ENCODE measurements at places on chromosomes 11 and 22.

DNA sequence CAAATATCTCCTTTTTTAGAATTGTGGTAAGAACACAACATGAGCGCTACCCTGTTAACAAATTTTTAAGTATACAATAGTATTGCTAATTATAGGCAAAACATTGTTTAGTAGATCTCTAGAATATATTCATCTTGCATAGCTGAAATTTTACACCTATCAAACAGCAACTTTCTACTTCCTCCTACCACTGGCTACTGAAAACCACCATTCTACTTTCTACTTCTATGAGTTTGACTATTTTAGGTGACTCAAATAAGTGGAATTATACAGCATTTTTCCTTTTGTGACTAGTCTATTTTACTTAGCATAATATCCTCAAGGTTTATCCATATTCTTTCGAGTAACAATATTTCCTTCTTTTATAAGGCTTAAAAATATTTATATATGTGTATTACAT lies 128.4 kb downstream of the FAM76B start:
- H3K4me1 ChIP-seq, result peaks cover 6% of the 10 kb centered on the region
- no peak overlapping the region for H3K4me3 ChIP-seq
- no peak for ATAC-seq
- peaks cover 5% of the 10 kb centered on the region for H3K36me3 ChIP-seq
- H3K27ac ChIP-seq, result no peak overlapping the region
- no peaks in the 10 kb centered on the region for H3K27me3 ChIP-seq

DNA sequence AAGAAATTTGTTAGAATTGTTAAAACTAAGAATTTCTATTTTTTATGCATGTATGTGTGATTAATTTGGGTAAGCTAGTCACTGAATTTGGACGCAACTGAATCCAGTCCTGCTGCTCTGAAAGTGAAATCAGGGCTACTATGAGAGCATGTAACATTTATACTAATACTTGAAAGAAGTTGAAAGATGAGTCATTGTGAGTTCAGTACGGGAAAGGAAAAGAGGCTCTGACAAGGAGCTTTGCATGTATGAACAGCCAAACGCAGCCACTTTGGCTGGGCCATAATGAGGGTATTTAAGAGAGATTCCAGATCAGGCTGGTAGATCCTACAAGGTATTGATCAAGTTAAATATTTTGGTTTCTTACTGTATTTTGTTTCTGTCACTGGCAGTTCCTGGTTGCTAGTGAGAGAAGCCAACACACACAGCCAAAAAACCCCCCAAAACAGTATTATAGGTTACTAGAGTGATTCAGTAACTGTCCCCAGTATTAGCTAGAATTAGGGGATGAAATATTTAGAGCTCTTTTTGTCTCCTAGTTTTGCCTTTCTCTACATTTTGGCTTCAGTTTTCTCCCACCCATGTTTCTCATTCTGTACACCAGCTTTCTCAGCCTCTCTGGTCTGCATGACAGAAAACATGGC lies 14.1 kb downstream of the AASDHPPT start:
- no peak overlapping the region for H3K27ac ChIP-seq
- no peak overlapping the region for H3K4me3 ChIP-seq
- H3K4me1 ChIP-seq, result peaks cover 24% of the 10 kb centered on the region
- H3K27me3 ChIP-seq, result no peaks in the 10 kb centered on the region
- peaks cover 46% of the 10 kb centered on the region for H3K36me3 ChIP-seq

DNA sequence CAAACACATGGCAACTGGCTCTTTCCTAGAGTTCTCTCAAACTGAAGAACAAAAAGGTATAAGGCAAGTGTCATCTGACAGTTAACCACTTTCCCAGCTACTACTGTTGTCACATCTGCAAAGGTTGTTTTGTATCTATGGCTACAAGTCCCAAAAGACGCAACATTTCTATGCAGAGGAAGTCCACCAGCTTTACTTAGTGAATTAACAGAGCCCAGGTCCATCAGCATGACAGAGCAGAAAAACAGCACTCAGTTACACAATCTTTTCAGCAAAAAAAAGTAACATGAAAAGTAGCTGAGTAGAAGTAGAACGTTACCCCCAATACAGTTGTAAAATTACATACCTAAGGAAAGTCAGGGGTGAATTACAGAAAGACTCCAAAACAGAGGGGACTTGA lies 12.1 kb downstream of the CPSF7 start:
- H3K36me3 ChIP-seq, result peaks cover 76% of the 10 kb centered on the region
- H3K27ac ChIP-seq, result no peak overlapping the region
- no peak for ATAC-seq
- H3K4me1 ChIP-seq, result peaks cover 14% of the 10 kb centered on the region
- H3K4me3 ChIP-seq, result no peak overlapping the region
- H3K27me3 ChIP-seq, result no peaks in the 10 kb centered on the region

DNA sequence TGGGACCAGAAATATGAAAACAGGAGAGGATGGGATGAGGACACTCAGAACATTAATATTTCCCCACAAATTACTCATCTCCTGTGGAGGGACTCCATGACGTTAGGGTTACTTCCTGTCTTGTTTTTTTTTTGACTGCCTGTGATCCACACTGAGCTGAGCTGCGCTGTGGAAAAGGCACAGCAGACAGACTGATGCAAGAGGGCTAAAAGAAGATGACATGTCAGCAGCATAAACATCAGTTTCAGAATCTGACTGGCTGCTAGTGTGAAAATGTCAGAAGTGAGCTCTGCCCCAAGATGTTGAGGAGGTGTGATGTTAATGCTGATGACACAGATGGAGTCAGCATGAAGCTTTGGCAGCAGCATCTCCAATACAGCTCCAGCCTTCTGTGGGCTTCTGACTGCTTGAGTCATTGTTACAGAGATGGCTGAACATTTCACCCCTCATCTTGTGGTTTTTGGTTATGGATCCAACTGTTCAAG lies 286.8 kb downstream of the BLID start:
- H3K4me3 ChIP-seq, result no peak overlapping the region
- H3K27ac ChIP-seq, result no peak overlapping the region
- no peaks in the 10 kb centered on the region for H3K27me3 ChIP-seq
- no peaks in the 10 kb centered on the region for H3K36me3 ChIP-seq
- no peaks in the 10 kb centered on the region for H3K4me1 ChIP-seq

DNA sequence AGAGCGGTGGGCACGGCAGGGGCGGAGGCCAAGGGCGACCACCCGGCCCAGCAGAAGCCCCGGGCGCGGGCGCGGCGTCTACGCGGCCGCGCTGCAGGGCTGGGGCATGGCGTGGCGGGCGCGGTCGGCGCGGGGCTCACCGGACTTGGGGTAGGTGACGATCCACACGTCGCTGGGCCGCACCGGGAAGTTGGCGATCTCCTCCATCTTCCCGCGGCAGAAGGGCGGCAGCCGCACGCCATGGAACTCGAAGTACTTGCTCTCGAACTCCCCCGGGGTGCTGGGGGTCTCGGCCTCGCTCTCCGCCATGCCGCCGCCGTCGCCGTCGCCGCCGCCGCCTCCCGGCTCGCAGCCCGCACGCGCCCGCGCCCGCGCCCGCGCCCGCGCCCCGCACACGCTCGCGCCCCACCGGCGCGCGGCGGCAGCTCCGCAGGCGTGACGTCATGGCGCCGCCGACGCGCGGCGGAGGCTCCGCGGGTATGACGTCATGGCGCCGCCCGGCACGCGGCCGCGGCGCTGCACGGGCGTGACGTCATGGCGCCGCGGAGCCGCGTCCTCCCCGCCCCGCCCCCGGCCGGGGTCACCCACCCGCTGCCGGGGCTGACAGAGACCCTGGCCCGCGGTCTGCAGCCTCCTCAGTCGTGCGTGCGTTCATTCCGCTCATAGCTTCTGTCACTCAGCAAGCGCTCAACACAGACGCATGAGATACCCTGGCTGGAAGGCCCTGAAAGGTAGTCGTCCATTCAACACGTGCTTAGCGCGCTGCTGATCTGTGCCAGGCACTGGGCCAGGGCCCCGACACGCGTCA lies at the start of gene SULT4A1:
TSS of gene SULT4A1 (minus strand) at position 440 of the 808 bp plus-strand sequence. CDS start at position 309, 131 bp downstream.
- no peaks in the 10 kb centered on the region for H3K36me3 ChIP-seq
- no peaks in the 10 kb centered on the region for H3K4me1 ChIP-seq
- peaks cover 83% of the 10 kb centered on the region for H3K27me3 ChIP-seq
- no peak for ATAC-seq
- H3K4me3 ChIP-seq, result no peak within 1 kb of the TSS

DNA sequence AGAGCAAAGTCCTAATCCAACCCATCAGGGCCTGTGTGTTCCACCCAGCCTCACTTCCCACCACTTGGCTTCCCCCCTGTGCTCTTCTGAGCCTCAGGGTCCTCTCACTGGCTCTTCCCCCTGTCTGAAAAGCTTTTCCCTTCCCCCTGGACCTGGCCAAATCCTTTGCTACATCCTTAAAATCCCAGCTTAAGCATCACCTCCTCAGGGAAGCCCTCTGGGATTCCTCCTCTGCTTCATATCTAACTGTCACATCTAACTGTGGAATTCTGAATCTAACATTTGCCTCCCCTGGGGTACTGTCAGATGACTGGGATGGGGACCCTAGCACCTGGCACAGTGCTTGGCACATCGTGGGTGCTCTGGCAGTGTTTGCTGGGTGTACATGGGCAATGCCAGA lies 985 bp downstream of the CACNA1I start:
- H3K27me3 ChIP-seq, result peaks cover 28% of the 10 kb centered on the region
- H3K4me3 ChIP-seq, result no peak overlapping the region
- no peaks in the 10 kb centered on the region for H3K36me3 ChIP-seq
- no peak for ATAC-seq
- H3K27ac ChIP-seq, result no peak overlapping the region

DNA sequence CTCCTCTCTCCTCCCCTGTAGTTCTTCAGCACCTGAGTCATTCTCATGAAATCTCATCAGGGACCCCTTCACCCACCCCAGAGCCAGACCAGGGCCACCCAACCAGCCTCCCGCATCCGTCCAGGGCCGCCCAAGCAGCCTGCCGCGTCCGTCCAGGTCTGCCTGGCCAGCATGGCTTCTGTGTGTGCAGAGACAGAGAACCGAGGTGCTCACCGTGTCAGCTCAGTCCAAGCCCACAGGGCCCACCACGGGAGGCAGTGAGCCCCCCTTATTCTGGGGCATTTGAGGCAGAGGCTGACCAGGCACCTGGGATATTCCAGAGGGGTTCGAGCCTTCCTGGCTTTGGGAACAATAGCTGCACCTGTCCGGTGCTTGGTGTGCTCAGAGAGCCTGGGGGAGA lies 1117.3 kb downstream of the BRD1 start:
- no peak for ATAC-seq
- no peaks in the 10 kb centered on the region for H3K27me3 ChIP-seq
- H3K36me3 ChIP-seq, result no peaks in the 10 kb centered on the region
- no peak overlapping the region for H3K27ac ChIP-seq
- no peak overlapping the region for H3K4me3 ChIP-seq

DNA sequence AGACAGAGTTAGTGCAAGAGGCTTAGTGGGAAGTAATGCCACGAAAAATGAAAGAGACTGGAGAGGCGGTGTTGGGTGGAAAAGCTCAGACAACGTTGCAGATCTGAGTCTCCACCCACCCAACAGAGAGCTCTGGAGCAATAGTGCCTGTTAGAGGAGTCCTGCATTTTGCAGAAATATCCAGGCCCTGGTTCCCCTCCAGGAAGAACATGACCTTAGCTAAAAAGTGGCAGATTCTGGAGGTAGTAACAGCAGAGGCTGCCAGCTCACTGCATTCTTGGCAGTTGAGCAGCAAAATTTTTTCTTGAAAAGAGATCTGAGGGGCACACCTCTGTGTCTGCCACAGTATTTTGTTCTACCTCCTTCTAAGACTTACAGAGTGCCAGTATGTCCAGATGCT lies 27.7 kb upstream of the BIRC3 start:
- H3K27me3 ChIP-seq, result no peaks in the 10 kb centered on the region
- H3K36me3 ChIP-seq, result no peaks in the 10 kb centered on the region
- H3K4me3 ChIP-seq, result no peak overlapping the region

DNA sequence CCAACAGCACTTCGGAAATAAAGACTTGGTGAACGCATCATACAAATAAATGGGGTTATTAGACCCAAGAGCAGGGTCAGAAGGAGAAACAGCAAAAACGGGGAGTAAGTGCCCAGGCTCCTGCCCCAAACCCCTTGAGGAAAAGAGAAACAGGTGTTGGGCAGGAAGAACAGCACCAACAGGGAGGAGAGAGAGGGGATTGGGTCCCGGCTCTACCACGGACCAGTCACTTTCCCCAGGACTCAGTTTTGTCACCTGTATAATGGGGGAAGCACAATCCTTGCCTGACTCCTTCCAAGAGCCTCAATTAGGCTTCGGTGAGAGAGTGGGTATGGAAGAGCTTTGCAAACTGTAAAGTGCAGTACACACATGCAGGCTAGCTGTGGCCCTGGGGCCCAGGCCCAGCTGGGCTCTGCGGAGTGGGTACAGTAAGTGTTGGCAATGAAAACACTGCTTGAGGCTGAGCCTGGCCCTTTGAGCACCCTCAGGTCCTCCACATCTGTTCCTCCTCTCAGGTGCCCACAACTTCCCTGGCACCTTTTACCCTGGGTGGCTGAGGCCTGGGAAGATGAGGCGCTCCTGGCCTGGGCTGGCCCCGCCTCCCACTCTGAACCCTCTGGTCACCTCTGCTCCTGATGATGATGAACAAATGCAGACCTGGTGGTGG lies 8.9 kb downstream of the SLC29A2 start:
- H3K27ac ChIP-seq, result no peak overlapping the region
- H3K36me3 ChIP-seq, result peaks cover 12% of the 10 kb centered on the region
- no peaks in the 10 kb centered on the region for H3K4me1 ChIP-seq
- H3K27me3 ChIP-seq, result no peaks in the 10 kb centered on the region
- no peak for ATAC-seq
- no peak overlapping the region for H3K4me3 ChIP-seq

- peaks cover 20% of the 10 kb centered on the region for H3K27me3 ChIP-seq
- no peaks in the 10 kb centered on the region for H3K36me3 ChIP-seq
- H3K4me3 ChIP-seq, result no peak overlapping the region
- H3K27ac ChIP-seq, result no peak overlapping the region
Measured at GRCh38 chr11:13952221-13952620, 10.3 kb upstream of the SPON1 start.

- no peaks in the 10 kb centered on the region for H3K36me3 ChIP-seq
- no peak overlapping the region for H3K27ac ChIP-seq
- no peak overlapping the region for H3K4me3 ChIP-seq
- peaks cover 81% of the 10 kb centered on the region for H3K27me3 ChIP-seq
Measured at GRCh38 chr11:111538407-111539114, 2.0 kb upstream of the LAYN start.

DNA sequence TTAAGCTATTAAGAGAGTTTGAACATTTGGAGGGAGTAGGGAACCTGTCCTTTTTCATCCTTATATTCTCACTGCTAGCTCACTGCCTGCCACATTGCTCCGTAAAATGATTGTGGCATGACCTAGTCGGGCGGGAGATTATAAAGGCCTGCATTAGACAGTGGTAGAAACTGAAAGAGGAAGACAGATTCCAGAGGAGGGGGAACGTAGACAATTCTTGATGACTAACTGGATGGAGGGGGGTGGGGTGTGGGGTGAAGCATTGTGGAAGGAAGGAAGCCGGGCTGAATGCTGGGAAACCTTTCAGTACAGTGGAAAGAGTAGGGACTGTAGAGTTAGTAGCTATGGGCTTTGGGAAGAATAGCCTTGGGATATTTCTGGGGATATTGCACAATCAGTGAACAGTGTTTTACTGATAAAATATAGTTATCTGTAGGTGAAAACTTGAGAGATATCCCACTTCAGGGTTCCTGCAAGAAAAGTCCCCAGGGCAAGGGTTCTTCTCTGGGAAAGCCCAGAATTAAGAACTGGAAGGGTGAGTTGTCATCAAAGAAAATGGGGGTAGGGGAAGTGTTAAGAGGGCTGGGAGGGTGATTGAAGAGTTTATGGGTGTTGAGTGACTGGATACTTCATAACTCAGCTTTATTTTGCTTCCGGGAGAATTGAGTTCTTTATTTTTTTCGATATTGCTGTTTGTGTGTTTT lies 2.1 kb downstream of the MED15 start:
- H3K36me3 ChIP-seq, result peaks cover 5% of the 10 kb centered on the region
- peak overlapping the region; percentile 97 for H3K27ac ChIP-seq
- ATAC-seq, result peak; percentile 74
- no peaks in the 10 kb centered on the region for H3K27me3 ChIP-seq
- H3K4me1 ChIP-seq, result peaks cover 69% of the 10 kb centered on the region
- peak overlapping the region; percentile 93 for H3K4me3 ChIP-seq

- no peaks in the 10 kb centered on the region for H3K4me1 ChIP-seq
- no peak for ATAC-seq
- H3K4me3 ChIP-seq, result no peak overlapping the region
Measured at GRCh38 chr11:79352349-79352703, 88.5 kb downstream of the TENM4 start.

All from stimulated activated memory B cell treated with anti-CD40 and anti-IgM and Interleukin-4, amounts not matched to agents 10 μg/mL and 1 μg/mL and 100 μg/mL, for 72 hours (primary cell).